ENCODE measurements at places on chromosomes 6 and 20.

DNA sequence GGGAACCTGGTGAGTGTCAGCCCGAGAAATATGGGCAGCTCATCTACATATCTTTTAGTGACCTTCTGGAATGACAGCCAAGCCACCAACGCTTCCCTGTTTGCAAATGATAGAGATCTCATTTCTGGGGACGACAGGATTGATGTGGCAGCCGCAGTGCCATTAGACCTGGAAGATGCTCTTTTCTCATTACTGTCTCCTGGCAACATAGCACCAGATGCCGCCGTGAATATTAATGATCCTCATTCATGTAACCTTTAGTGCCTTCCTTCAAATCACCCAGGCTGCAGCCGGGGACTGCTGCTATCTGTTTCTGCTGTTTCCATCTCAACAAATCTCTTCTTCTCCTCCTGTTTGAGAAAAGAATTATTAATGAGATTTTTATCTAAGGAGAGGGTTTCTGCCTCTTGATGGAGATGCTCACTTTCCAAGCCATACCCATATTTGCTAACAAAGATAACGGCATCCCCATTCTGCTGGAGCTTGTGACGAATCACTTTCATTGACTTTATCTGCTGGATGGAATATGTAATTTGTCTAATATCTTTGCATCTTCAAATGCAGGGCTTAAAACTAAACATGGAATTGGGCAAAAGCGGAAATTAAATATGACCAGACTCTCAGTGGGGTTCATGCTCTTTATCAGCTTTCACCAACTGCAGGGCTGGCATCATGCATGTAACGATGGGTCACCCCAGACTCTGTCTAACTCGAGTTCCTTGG is 74.8 kb upstream of the KIF16B start:
- H3K27me3 ChIP-seq = peaks cover 21% of the 10 kb centered on the region
- no peak overlapping the region for H3K4me3 ChIP-seq
- no peaks in the 10 kb centered on the region for H3K4me1 ChIP-seq
- DNase-seq = no peak
- no peak overlapping the region for H3K27ac ChIP-seq
- H3K36me3 ChIP-seq = no peaks in the 10 kb centered on the region

DNA sequence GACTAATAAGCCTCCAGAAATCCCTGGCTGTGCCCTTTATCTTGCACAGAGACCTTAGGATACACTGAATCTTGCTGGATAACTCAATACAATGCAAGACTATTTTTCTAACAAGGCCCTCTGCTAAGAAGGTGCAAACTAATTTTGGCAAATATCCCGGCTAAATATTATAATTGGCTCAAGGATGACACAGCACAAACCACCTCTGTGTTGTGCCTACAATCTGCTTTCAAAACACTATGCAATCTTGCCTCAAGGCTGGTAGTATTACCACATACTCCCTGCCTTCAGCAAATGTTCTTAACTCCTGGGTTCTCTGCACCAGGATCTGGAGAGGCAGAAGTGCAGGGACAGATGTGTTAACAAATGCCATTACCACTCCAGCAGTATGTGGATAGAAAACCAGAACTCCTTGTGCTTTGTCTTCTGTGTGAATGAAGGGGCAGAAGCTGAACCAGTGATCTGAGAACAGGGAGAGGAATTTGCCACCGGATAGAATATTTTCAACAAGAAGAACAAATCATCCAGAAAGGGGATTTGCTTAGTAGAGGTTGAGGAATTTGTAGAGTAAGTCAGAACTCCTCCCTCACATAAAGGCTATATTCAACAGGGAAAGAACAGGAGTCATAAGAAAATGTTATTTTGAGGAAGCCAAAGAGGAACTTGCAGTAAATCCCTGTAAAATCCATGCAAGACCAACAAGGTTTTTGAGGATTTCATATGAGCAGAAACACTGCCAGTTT is 74.1 kb upstream of the SLC4A11 start:
- no peak overlapping the region for H3K27ac ChIP-seq
- no peak overlapping the region for H3K4me3 ChIP-seq
- peaks cover 3% of the 10 kb centered on the region for H3K27me3 ChIP-seq
- DNase-seq = no peak

DNA sequence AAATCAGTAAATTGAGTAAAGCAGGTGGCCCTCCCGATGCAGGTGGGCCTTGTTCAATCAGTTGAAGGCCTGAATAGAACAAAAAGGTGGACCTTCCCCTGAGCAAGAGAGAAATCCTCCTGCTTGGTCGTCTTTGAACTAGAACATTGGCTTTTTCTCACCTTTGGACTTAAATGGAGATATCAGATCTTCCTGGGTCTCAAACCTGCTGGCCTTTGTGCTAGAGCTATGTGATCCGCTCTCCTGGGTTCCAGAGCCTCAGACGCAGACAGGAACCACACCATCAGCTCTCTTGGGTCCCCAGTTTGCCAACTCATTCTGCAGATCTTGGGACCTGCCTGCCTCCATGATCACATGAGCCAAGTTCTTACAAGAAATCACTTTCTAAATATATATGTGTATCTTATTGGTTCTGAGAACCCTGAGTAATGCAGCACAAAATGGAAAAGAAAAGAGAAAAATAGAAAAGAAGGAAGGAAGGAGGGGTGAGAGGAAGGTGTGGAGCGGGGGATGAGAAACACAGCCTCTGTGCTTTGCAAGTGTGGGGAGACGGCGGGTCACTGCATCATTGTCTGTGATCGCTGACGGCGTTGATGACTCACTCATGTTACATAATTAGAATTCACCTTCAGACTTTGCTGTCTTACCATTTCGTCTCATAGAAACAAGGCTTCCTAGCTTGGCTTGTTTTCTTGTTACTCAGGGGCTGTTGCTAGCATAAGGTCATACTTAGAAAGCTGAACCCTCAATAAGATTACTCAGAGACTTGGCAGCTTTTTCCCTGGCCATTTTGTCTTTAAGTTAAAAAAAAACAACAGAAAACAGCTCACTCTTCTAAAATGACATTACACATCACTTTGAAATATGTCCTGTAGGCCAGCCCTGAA is 85.7 kb upstream of the NEDD9 start:
- H3K27me3 ChIP-seq = no peaks in the 10 kb centered on the region
- peaks cover 59% of the 10 kb centered on the region for H3K36me3 ChIP-seq
- H3K4me3 ChIP-seq = no peak overlapping the region
- peak overlapping the region; percentile 86 for H3K27ac ChIP-seq
- H3K4me1 ChIP-seq = peaks cover 44% of the 10 kb centered on the region

GRCh38 chr6:136511397-136511796 is 38.8 kb downstream of the MAP7 start:
- no peak for DNase-seq
- peaks cover 17% of the 10 kb centered on the region for H3K4me1 ChIP-seq
- peaks cover 4% of the 10 kb centered on the region for H3K27me3 ChIP-seq
- H3K27ac ChIP-seq = no peak overlapping the region
- no peak overlapping the region for H3K4me3 ChIP-seq

GRCh38 chr6:219019-219570 is 73.2 kb upstream of the DUSP22 start:
- no peak overlapping the region for H3K4me3 ChIP-seq
- H3K27me3 ChIP-seq = peaks cover 3% of the 10 kb centered on the region

DNA sequence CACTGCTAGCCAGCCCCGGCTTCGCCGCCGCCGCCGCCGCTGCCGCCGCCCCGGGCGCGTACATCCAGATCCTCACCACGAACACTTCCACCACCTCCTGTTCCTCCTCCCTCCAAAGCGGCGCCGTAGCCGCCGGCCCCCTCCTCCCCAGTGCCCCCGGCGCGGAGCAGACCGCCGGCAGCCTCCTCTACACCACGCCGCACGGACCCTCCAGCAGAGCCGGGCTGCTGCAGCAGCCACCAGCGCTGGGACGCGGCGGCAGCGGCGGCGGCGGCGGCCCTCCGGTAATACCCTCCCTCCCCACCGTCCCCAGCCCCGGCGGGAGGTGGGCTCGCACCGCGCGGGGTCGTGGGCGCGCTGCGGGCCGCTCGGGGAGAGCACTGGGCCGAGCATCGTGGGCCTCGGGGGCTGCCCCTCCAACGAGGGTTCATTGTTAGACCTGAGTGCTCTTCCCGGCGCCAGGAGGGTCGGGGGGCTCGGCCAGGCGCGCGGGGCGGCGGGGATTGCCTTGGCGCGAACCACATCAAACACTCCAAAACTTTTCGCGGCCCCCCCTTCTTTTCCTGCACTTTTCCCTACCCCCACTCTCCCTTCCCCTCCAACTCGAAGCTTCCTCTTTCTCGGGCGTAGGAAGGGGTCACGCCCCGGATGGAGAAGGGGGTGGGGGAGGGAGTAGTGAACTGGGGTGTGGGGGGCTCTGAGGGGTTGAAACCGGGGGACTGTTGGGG is 827 bp downstream of the E2F3 start:
- H3K4me3 ChIP-seq = peak overlapping the region; percentile 91
- peak; percentile 38 for DNase-seq
- H3K27me3 ChIP-seq = peaks cover 3% of the 10 kb centered on the region
- peak overlapping the region; percentile 99 for H3K27ac ChIP-seq

DNA sequence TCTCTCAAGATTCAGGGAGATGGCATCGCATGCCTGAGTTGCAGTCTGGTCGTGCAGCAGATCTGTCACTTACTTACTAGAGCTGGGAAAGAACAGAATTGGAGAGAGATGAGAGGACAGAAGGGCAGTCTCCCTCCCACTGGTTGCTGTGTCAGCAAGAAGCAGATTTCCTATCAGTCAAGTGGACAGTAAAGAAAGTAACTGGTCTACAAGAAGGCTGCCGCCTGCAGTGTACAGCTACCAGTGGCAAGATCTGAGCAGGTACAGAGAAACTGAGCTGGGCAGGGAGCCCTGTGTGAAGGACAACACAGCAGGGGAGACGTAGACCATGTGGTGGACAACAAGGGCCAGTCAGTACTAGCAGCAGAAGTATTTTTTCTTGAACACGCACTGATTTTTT is 49.5 kb upstream of the PCSK2 start:
- no peak overlapping the region for H3K4me3 ChIP-seq
- H3K27me3 ChIP-seq = no peaks in the 10 kb centered on the region
- H3K36me3 ChIP-seq = no peaks in the 10 kb centered on the region
- H3K4me1 ChIP-seq = no peaks in the 10 kb centered on the region

GRCh38 chr6:118252474-118252873 is 295.6 kb upstream of the PLN start:
- H3K4me3 ChIP-seq = no peak overlapping the region
- peaks cover 2% of the 10 kb centered on the region for H3K4me1 ChIP-seq
- no peak overlapping the region for H3K27ac ChIP-seq
- no peak for DNase-seq
- no peaks in the 10 kb centered on the region for H3K36me3 ChIP-seq
- H3K27me3 ChIP-seq = peaks cover 14% of the 10 kb centered on the region

- no peak for DNase-seq
- H3K4me1 ChIP-seq = peaks cover 2% of the 10 kb centered on the region
- no peak overlapping the region for H3K27ac ChIP-seq
Observed at GRCh38 chr6:166936079-166936787, 20.1 kb downstream of the RNASET2 start.
